ENCODE measurements at places on chromosomes 2 and 18.

- DNase-seq, result no peak
Measured at GRCh38 chr2:47598476-47598875, 184.5 kb upstream of the MSH6 start.

GRCh38 chr18:25935356-25935755 is 155.1 kb downstream of the SS18 start:
- DNase-seq, result no peak

DNA sequence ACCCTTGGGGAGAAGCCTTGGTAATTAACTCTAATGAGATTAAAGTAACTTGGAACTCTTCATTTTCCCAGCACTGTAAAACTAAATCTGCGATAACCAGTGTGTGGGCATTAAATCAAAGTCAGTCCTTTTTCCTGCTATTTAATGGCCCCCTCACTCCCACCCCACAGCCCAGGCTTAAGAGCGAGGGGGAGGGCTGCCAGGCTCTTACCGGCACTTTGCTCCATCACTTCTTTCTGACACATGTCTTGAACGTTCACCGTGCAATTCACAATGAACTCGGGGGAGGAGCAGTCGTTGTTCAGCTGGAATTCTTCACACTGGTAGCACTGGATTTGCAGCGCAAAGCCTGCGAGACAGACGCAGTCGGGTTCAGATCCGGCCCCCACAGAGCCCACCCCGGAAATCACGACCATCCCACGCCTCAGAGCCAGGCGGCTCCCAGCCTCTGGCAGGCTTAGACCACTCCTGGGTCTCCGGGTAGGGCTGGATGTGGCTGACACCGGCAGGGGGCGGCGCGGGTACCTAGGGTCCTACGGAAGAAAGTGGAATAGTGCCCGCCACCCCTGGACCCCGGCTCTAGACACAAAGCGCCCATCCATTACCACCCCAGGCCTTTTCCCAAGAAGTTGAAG is 1.7 kb downstream of the LYPD1 start:
- DNase-seq, result no peak

- no peak for DNase-seq
Measured at GRCh38 chr18:63971320-63972001, 1.6 kb downstream of the SERPINB8 start.

- no peak for DNase-seq
Measured at GRCh38 chr2:131125195-131125757, 20.1 kb downstream of the PLEKHB2 start.

- DNase-seq, result no peak
Measured at GRCh38 chr2:101817481-101817880, 120.0 kb downstream of the MAP4K4 start.

DNA sequence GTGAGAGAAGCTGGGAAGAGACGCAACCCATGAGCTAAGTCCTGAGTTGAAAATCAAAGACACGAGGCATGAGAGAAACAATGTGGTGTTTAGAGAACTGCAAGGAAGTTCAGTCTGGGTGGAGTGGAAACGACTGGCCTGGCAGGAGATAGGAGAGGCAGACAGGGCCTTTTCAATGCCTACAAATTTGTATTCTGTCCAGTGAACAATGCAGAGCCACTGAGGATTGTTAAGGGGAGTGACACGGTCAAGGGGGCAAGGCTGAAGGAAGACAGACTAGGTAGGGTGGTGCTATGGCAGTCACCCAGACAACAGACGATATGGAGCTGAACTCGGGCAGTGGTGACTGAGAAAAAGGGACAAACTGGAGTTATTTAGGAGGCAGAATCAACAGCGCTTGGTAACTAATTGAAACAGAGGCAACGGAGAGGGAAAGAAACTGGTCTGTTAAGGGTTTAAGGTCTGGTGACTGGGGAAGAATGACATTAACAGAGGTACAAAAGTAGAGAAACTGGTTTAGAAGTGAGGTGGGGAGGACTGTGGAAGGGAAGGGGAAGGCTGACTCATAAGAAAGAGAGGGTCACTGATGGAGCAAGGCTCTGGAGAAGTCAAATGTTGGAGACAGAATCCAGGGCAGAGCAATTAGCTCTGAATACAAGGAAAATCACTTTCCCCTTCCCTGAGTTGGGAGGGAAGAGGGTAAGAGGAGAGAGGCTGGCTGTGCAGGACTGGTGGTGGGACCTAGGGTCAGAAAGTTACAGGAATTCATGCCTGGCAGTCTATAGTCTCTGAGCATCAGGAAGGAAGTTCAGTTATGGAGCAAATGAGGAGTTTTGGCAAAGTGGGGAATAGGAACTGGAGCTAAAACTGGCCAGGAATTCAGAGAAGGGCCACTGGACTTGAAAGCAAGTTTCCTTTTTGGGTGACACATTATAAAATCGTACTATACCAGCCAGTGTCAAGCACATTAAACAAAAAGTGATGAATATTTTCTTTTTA is 63.4 kb upstream of the CHRNA1 start:
- DNase-seq, result no peak

GRCh38 chr2:231502596-231502995 is 27.6 kb downstream of the NMUR1 start:
- DNase-seq, result no peak

- no peak for DNase-seq
Measured at GRCh38 chr18:25915907-25916306, 174.5 kb downstream of the SS18 start.

GRCh38 chr2:150133623-150134022 is 353.8 kb downstream of the RND3 start:
- DNase-seq, result no peak

DNA sequence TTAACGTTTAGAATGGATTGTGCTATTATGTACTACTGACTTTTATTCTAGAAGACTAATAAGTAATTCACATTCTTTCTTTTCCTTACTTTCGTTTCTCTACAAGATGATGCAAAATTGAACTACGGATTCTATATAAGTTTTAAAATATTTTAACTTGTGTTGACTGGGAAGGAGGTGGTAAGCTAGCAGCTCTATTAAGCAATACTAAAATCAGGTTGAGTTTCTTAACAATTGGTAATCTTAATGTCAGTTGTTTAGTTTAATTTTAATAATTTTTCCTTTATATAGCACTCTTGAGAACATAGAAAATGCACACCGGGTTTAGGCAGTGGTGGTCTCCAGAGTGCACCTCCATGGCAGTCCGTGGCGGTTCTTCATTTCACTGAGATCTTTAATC is 215.2 kb downstream of the MCFD2 start:
- DNase-seq, result no peak

DNA sequence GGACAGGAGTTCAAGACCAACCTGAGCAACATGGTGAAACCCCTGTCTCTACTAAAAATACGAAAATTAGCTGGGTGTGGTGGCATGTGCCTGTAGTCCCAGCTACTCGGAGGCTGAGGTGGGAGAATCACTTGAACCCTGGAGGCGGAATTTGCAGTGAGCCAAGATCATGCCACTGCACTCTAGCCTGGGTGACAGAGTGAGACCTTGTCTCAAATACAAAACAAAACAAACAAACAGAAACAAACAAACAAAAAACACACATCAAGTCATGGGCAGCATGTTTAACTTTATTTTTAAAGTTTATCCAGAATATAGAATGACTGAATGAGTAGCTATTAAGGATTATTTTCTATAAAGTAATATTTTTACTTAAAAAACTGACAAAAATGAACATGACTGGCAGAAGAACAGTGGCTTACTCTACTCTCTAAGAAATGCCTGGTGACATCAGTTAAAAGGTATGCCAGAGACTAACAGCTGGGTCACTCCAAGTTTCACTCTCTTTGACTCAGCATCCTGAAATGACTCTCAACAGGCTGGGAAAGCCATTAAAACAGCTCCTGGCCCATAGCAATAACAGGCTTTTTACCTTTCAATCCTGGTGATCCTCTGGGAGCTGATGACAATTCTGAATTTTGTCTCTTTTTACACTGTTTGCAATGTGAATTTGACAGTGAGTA is 281.6 kb upstream of the STON1 start:
- DNase-seq, result no peak

DNA sequence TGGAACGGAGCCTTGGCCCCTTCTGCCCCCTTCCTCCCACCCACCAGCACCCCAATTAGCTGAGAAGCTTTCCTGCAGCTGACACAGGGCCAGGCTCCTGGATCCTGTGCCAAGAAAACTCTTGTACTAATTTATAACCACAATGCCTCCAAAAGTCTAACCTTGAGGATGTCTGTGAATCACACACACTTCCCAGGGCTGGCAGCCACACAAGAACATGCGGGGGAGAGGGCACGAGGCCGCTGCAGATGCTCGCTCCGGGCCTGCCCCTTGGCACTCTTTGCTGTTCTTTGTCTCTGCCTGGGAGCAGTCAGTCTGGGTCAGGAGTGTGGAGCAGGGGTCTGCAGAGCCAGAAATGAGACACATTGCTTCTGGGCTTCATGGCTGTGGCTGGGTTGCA is 62.7 kb upstream of the KIF5C start:
- DNase-seq, result no peak

DNA sequence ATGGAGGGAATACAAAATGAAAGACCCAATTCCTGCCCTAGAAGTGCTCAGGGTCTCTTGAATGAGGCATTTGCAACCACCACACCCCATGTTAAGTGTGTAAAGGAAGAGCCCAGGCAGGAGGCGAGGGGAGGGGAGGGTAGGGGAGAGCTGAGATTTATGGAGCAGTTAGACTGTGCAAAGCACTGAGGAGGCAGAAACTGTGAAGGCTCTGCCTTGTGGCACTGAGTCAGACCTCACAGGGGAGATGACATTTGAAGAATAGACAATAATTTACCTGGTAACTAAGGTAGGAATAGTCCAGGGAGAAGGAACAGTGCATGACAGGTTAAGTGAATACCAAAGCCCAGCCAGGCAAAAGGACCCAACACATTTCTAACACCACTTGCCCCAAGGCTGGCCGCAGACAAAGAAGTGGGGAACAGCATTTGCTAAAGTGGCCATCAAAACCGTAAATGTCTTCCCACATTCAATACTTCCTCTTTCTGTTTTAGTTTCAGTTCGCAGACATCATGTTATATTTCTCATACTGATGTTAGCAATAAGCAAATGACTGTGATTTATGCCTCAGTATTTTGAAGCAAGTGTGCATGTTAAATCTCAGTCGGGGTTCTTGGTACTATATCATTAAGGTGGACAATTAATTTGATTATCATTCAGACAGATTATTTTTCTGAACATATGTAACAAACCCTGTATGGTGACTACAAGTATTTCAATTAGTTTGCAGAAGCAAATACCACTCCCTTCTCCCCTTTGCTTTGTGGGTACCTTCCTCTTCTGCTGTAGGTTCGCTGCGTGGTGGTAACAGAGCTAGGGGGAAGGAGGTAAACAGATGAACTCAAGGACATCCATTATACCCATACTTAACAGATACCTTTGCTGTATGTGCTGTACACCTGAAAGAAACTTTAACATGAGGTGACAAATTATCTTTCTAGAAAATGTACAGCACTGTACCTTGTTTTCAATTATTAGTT is 27.5 kb downstream of the CDH20 start:
- no peak for DNase-seq

DNA sequence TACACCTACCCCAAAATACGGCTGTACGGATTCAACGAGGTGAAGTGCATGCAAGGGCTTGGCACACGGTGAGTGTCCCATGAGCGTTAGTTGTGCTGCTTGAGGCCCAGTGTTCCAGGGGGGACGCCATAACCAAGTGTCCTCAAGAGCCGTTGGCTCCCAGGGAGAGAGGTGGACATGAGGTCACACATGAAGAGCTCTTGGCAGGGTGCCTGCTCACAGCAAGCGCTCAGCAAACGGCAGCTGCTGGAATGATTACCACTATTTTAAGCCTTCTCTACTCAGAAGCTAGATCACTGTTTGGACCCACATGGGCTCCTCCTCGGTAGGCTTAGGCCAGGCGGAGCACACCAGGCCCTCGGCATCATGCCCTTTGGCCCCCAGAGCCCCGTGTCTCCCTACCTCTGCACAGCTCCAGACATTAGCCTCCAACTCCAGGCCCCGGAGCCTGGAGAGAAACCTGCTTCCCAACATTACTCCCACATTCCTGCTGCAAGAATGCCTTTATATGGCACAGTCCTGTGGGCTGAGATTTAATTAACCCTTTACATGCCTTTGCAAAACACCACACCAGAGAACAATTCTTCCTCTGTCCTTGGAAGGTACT is 68.4 kb upstream of the PPP1CB start:
- no peak for DNase-seq

DNA sequence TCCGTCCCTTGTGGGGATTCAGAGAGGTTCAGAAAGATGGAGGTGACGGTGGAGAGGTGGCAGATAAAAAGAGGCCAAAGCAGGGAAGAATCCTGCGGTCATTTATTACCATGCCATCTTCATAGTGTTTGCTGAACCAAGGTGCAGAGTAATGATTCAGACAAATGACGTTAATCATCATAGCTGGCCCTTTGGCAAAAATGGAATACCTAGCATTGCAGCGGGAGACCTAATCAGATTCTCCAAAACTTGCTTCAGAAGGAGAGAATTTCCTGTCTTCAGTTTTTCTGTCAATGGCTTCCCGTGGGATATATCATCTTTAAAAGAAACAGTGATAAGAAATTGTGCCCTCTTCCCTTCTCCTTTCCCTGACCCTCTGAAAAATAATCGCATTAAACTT is 175.4 kb downstream of the PTGR3 start:
- no peak for DNase-seq

- DNase-seq, result no peak
Measured at GRCh38 chr2:144117086-144117485, 402.8 kb downstream of the ZEB2 start.

- DNase-seq, result no peak
Measured at GRCh38 chr2:29165362-29166241, 50.4 kb downstream of the CLIP4 start.

- no peak for DNase-seq
Measured at GRCh38 chr2:149394864-149395263, 64.5 kb downstream of the LYPD6 start.

GRCh38 chr18:76558881-76559667 is 64.0 kb upstream of the ZNF516 start:
- DNase-seq, result no peak

DNA sequence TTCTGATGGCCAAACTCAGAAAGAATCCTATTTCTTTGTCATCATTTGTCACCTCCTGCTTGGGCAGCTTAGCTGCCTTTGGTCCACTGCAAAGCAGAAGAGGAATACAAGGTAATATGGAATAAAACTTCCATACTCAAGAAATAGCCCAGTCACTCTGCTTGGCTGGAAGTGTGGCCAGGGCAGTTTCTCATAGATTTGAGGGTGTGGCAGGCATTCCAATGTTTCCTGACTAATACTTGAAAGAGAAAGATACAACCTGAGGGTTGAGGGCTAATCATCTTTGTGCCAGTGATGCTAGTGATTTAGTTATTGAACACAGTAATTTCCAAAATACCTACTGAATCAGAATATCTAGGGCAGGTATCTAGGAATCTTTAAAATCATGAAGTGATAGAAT is 83.1 kb downstream of the FAM161A start:
- no peak for DNase-seq

GRCh38 chr2:10252224-10252623 is 50.5 kb upstream of the HPCAL1 start:
- no peak for DNase-seq

GRCh38 chr2:116545286-116546068 is 1269.0 kb upstream of the DDX18 start:
- no peak for DNase-seq

GRCh38 chr2:179253226-179253625 is 11.4 kb downstream of the SESTD1 start:
- no peak for DNase-seq

Measured in stimulated activated CD8-positive, alpha-beta memory T cell treated with anti-CD3 and anti-CD28 coated beads, Interleukin-4, amount 100 ng/mL, for 24 hours (primary cell).